Stimulated activated CD8-positive, alpha-beta memory T cell treated with anti-CD3 and anti-CD28 coated beads, Interleukin-15, amount 100 ng/mL, for 48 hours (primary cell): ENCODE measurements at places on chromosomes 5 and 9.

DNA sequence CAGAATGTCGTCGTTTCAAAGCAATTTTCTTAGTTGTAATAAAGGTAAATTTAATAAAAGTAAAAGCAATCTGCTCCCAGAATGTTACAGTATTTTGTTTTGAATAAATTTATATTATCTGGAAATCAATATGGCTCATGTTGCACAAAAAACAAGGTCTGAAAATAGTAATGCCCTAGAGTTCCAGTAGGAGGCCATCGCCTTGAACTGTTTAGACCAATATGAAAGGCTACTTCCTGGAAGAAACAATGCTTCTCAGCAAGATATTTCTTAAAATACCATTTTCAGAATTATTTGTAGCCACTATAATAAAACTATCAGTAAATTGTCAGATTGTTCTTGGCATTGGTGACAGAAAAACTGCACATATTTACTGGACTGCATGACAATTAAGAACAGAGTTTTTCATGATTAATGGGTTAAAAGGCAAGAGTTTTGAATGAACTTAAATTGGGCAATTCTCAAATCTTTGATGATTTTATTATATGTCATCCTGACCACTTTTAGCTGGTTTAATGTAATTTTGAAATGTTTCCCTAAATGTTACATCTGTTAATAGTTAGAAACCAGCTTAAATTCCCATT lies 153.2 kb downstream of the COMMD10 start:
- no peak for DNase-seq

GRCh38 chr5:126099077-126099476 lies 324.1 kb upstream of the GRAMD2B start:
- DNase-seq, result no peak

- no peak for DNase-seq
Observed at GRCh38 chr9:75385236-75385635, 296.9 kb downstream of the OSTF1 start.

DNA sequence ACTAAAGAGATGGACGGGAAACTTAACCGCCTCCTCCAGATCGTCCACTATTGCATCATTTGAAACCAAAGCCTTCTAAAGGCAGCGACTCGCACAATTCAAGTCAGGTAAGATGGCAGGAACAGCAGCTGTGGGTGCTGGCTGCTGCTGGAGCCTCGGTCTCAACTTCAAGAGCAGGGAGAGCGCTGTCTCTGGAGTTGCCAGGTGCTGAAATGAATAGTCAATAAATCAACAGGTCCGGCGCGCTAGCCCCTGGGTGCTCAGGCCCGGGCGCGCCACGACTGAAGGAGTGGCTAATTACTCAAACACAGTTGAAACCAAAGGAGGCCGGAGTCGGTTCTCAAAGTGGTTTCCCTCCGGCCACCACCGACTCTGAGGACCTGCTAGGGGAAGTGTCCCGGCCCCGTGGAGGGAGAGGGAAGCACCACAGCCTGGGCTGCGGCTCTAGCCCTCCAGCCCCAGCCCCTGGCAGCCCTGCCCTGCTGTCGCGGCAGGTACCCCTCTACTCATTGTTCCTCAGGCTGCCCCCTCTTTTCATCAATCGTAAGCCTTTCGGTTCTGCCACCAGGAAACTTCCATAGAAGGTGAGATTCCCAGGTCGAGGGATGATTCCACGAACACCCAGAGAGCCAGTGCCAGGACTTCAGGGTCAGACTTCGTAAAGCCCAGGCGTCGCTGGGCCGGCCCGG lies 804 bp downstream of the TTC39B start:
- DNase-seq, result no peak

GRCh38 chr5:122181863-122182262 lies 52.5 kb downstream of the ZNF474 start:
- DNase-seq, result no peak

DNA sequence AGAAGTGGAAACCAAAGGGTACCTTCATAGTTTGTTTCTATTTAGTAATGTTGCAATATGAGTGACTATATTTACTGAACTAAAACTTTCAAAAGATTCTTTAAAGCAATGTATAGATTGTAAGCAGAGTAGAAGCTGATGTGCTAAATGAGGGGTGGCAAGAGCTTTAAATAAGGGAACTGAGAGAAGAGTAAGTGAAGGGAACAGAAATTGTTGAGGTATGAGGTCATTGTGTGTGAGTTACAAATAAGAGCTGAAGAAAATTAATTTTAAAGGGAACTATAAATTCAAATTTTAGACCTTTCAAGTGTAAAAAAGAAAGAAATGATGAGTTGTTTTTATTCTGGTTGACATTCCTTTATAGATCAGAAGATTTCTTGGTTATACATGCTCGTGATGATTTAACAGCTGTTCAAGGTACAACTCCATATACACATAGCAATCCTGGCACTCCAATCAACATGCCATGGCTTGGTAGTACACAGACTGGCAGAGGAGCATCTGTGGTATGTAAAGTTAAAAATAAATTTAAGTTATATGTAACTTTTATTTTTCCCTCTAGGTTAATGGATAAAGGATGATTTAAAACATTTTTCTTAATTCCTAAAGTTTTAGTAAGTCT lies 135.1 kb upstream of the TNFAIP8 start:
- DNase-seq, result no peak

DNA sequence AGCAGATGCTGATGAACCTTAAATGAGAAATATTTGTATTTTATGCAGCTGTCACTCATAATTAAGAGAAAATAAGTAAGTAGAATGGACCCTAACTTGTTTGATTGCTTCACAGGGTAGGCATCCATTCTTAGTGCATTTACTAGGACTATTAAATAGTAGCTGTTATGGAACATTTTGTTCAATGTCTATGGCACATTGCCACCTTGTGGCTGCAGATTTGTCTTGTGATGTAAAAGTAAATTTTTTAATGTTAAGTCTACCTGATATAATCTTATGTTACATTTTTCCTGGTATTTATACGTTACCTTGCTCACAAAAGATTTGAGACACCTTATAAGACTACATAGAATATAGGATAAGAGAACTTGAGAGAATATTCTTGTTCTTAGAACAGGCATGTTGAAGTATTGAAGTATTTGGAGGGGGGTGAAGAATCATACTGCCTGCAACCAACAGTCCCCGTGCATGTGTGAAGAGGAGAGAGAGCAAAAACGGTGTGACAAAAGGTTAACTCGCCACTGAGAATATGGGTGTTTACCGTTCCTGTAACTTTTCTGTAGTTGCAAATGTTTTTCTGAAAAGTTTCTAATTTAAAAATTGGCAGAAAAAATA lies 161.1 kb downstream of the MAST4 start:
- no peak for DNase-seq

- DNase-seq, result no peak
Observed at GRCh38 chr9:90088434-90088833, 483.6 kb downstream of the GADD45G start.

- peak; percentile 41 for DNase-seq
Observed at GRCh38 chr9:6080154-6080716, 64.8 kb upstream of the RANBP6 start.

GRCh38 chr5:143021595-143021994 lies 251.4 kb downstream of the ARHGAP26 start:
- no peak for DNase-seq

GRCh38 chr5:122067390-122067789 lies 10.7 kb downstream of the LOX start:
- no peak for DNase-seq

- no peak for DNase-seq
Observed at GRCh38 chr9:72351538-72352453, 13.2 kb downstream of the ZFAND5 start.

DNA sequence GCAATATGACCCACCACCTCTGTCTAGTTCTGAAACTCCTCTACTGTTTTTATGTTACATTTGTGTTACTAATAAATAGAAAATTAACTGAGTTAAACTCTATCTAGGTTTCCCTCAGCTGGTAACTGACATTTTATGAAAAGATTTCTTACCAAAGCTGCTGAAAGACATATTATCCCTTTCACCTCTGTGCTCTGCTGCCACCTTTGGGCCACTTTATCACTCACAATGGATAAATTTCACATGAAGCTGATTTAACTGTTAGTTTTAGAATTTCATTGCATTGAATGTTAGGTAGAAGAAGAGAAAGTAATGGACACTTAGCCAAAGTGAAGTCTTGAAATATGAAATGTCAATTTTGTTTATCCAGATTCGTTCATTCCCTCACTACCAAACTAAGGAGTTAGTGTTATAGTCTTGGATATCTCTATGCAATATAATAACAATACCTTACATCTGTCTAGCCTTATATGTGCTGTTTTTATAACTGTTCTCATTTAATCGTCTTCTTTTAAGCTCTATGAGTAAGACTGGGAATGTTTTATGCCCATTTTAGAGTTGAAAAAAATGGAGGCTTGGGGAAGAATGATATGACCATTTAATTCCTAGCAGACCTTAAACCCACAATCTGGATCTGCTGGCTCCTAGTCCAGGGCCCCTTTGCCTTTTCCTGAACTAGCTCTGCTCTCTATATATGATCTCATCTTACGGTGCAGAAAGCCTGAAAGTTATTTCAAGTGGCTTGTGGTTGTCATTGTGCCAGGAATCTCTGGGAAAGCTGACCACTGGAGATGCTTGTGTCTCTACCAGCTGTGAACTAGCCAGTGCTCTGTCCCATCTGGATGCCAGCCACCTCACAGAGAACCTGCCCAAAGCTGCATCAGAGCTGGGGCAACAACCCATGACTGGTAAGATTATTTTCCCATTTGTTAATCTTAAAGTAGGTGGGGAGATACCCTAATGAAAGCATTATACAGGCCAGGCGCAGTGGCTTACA lies 97.1 kb downstream of the GOLPH3 start:
- no peak for DNase-seq

DNA sequence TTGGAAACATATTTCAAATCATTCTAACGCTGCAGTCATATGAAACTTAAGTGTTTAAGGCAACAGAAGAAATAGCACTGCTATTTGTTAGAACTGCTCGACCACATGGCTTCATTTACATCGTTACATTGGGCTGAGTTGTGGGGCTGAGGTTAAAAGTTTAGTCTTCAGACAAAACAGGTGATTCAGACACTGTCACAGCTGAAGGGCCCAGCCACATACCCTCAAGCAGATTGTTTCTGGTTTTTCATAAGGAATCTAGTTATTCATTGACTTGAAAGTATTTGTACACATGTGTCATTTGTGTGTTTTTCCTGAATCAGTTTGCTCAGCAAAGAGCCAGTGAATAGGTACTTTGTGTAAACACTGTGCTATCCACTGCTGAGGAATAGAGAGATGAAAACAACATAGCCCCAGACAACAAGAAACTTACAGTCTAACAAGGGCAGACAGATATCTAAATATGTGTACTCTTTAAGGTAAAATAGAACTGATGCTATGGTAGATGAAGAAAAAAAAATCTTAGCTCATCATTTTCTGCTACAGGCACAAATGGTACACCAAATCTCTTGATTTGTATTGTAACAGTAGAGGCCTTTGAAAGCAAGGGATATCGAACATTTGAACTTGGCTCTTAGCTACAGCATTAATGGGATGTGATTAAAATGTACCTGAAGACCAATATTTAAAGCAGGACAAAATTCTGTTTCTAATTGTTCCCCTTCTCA lies 357.6 kb upstream of the RPS23 start:
- DNase-seq, result peak; percentile 4

GRCh38 chr9:95876595-95876994 lies 1.1 kb downstream of the ERCC6L2 start:
- no peak for DNase-seq

DNA sequence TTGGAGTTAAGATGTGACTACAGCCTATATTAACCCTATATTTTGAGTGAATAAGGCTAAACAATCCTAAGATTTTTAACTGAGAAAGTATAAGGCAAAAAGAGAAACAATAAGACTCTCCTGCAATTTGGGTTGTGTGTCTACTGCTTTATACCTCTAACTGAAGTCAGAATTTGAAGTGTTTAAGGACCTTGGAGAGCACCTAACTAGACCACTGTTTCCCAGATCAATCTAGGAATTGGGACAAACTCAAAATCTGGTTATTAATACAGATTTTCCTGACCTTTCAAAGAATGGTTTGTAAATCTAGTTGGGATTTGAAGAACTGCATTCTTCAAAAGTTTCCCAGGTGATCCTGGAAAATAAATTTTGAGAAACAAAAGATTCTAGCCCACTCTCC lies 42.1 kb downstream of the GABRA1 start:
- DNase-seq, result no peak

DNA sequence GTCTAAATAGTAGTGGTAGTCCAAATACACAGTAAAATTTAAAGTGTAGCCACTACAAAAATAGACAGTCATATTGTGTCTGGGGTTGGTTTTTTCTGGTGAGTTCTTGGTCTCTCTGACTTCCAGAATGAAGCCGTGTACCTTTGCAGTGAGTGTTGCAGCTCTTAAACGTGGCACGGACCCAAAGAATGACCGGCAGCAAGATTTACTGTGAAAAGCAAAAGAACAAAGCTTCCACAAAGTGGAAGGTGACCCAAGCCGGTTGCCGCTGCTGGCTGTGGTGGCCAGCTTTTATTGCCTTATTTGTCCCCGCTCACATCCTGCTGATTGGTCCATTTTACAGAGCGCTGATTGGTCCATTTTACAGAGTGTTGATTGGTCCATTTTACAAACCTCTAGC lies 188.7 kb downstream of the ZNF608 start:
- DNase-seq, result no peak

DNA sequence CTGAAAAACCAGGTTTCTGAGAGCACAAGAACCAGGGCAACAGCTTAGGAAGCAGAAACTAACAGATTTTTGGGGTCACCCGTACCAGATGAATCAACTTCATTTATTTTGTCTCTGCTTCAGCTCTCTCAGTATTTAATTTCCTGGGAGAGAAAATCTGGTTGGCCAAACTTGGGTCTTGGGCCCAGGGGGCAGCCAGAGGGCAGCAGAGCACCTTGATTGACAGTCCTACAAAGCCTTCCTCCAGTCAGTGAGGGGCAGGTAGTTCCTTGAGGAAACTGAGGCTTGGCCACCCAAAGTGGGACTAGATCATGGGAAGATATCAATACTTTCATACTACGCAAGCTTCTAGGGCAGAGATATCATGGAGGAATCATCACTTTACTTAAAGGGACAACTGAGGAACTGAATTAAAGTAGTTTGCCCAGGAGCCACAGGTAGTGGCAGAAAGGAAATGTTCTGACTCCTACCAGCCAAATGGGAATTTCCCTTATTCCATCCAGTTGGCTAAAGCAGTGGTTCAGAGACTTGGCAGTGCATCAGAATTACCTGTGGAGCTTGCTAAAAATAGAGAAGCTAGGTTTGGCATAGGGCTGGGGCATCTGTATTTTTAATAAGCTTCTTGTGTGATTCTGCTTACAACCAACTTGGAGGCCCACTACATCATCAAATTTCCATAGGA lies 21.5 kb upstream of the ARHGAP26 start:
- peak; percentile 25 for DNase-seq
